Mucosa of gallbladder (tissue), 1 donor: ENCODE measurements at places on chromosomes 16 and 17.

GRCh38 chr16:84689111-84689510, 10.7 kb upstream of the USP10 start:
- no peak for DNase-seq

DNA sequence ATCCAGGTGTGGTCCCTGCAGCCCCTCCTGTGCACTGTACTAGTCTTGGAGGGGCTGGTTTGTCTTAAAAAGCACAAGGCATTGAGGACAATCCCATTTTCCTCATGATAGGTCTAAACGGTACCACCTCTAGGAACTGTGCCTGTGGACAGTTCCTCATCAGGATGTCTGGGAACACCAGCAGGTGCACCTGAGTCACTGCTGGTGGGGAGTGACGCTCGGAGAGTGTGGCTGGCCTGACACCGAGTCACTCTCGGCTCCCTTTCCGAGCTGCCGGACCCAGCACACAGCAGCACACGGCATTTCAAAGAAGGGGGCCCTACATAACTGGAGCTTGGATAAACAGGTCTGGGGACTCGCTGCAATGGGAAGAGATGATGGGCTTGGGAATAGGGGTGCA, 25.6 kb downstream of the LRRC75A start:
- no peak for DNase-seq

GRCh38 chr17:17740615-17741348, 59.5 kb downstream of the RAI1 start:
- no peak for DNase-seq

DNA sequence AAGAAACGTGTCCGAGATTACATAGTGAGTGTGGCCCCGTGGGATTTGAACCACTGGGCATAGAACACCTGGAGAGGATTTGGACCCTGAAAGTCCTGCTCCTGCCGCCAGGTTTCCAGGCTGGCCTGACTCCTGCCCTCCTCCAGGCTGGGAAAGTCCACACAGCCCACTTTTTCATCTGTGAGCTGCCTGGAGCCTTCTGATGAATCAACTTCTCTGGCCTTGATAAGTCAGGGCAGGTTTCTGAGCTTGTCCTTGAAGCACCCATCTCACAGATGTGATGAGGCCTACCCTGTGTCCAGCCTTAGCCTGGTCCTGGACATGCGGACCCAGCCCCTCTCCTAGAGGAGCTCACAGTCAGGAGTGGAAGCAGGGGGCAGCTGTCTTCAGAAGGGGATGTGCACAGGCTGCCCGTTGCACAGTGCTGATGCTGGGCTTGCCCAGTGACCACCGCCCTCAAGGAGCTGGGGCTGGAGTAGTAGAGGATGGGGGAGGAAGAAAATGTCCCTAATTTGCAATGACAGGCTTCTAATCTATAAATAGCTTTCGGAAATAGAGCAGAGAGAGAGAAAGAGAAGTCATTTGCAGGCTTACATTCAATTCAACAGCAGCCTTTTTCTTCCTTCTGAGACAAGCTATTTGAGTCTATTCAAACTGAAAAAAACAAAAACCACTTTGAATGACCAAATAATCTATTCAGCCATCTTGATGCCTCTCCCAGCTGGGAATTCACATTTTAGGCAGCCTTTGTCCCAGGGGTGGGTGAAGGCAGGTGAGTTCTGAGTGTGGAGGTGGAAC, 73.5 kb upstream of the DNAJA2 start:
- no peak for DNase-seq

GRCh38 chr17:45246861-45247428, 14.9 kb downstream of the SPATA32 start:
- no peak for DNase-seq
